ENCODE measurements at places on chromosomes 1 and 21.

DNA sequence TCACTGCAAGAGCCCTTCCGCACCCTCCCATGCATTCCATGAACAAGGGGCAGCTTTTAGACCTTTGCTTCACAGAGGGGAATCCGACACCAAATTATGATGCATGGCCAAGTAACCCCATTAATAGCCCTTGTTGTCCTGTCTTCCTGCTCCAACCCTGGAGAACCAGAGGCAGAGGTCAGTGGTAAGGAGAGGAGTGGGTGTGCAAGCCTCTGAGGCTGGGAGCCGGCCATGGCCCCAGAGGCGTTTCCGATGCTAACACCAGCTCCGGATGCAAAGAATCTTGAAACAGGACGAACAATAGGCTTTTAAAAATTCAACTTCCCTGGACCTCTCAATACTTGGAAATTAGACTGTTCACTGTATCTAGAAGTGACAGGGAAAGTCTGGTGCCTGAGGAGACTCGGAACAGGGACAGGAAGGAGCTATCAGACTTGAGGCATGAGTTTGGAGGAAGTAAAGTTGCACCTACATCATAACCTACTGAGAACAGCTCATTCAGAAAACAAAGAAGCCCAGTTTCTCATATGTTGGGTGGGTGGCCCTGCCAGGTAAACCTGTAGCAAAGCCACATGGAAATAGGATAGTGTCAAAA lies 101.2 kb upstream of the ERG start:
- DNase-seq = no peak

- no peak for DNase-seq
Observed at GRCh38 chr1:180862305-180862704, 50.4 kb upstream of the KIAA1614 start.

- no peak for DNase-seq
Observed at GRCh38 chr1:155127967-155128754, 485 bp downstream of the EFNA1 start.

- DNase-seq = no peak
Observed at GRCh38 chr1:154326546-154327465, 1.5 kb downstream of the ATP8B2 start.

GRCh38 chr1:176545034-176545639 lies 82.2 kb downstream of the PAPPA2 start:
- no peak for DNase-seq

GRCh38 chr1:212860713-212861581 lies 2.9 kb downstream of the FLVCR1 start:
- DNase-seq = no peak
